Neural crest cell (in vitro differentiated cells): ENCODE measurements at places on chromosomes 3 and 15.

DNA sequence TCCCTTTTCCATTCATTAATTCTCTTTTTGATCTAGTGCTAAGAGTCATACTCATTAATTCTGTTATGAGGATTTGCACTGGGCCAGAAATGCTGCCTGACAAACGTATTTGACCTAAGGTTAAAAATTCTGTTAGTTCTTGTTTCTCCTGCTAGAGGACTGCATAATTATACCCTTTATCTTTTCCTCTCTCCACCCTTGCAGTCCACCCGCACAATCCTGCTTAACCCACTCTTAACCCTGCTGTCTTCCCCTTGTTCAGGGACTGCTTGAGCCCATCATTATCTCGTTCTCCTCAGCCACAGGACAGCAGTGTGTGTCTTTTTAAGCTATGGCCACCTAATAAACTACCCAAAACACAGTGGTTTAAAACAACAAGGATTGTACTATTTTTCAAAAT is 31.1 kb upstream of the DYNC1LI1 start:
- peaks cover 15% of the 10 kb centered on the region for H3K4me1 ChIP-seq
- no peaks in the 10 kb centered on the region for H3K36me3 ChIP-seq
- DNase-seq: no peak
- no peak overlapping the region for H3K4me3 ChIP-seq
- no peak overlapping the region for H3K27ac ChIP-seq

- DNase-seq: no peak
- H3K27me3 ChIP-seq: no peaks in the 10 kb centered on the region
- H3K27ac ChIP-seq: no peak overlapping the region
- H3K4me3 ChIP-seq: no peak overlapping the region
- peaks cover 34% of the 10 kb centered on the region for H3K4me1 ChIP-seq
- peaks cover 22% of the 10 kb centered on the region for H3K36me3 ChIP-seq
Observed at GRCh38 chr3:171168086-171168485, 141.6 kb upstream of the SLC2A2 start.

- no peak overlapping the region for H3K27ac ChIP-seq
- H3K4me3 ChIP-seq: no peak overlapping the region
- H3K36me3 ChIP-seq: no peaks in the 10 kb centered on the region
- DNase-seq: no peak
- peaks cover 6% of the 10 kb centered on the region for H3K27me3 ChIP-seq
Observed at GRCh38 chr3:23115171-23115877, 87.8 kb upstream of the UBE2E2 start.

DNA sequence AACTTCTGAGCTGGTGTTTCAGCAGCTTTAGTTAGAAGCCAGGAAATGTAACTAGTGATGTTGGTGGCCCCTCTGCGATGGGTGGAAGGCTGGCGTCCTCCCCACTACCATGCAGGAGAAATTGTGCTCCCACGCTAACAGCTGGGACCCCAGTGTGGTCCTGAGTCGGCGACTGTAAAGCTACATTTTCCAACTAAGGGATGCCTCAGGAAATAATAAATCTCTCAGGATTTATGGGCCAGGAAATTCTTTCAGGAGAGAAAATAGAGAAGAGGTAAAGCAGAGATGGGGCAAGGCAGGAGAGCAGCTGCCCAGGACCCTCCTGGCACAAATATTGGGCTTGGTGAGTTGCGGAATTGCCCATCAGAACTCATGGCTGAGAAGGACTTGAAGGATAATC is 186.9 kb downstream of the OPA1 start:
- no peak overlapping the region for H3K4me3 ChIP-seq
- peaks cover 79% of the 10 kb centered on the region for H3K4me1 ChIP-seq
- DNase-seq: no peak
- H3K36me3 ChIP-seq: no peaks in the 10 kb centered on the region
- peaks cover 99% of the 10 kb centered on the region for H3K27me3 ChIP-seq
- H3K27ac ChIP-seq: no peak overlapping the region

DNA sequence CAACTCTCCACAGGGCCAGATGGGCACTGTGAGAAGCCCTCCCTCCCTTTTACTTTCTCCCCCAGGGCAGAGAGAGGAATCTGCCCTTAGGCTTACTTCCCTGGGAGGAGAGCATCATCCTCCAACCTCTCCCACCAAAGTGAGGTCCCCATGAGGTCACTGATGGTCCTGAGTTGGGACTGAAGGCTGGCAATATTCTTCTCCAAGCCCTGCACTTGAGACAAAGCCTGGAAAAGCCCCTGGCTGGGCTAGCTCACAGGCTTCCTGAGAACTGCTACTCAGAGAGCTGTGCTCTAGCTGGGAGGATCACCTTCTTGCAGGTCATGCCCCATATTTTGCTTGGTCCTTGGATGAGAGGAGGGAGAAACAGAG is 110.0 kb upstream of the MEF2A start:
- no peaks in the 10 kb centered on the region for H3K27me3 ChIP-seq
- H3K27ac ChIP-seq: no peak overlapping the region
- H3K36me3 ChIP-seq: no peaks in the 10 kb centered on the region
- H3K4me1 ChIP-seq: peaks cover 4% of the 10 kb centered on the region

- no peak overlapping the region for H3K4me3 ChIP-seq
- peaks cover 35% of the 10 kb centered on the region for H3K4me1 ChIP-seq
- DNase-seq: no peak
Observed at GRCh38 chr15:63463036-63463435, 41.4 kb upstream of the USP3 start.

DNA sequence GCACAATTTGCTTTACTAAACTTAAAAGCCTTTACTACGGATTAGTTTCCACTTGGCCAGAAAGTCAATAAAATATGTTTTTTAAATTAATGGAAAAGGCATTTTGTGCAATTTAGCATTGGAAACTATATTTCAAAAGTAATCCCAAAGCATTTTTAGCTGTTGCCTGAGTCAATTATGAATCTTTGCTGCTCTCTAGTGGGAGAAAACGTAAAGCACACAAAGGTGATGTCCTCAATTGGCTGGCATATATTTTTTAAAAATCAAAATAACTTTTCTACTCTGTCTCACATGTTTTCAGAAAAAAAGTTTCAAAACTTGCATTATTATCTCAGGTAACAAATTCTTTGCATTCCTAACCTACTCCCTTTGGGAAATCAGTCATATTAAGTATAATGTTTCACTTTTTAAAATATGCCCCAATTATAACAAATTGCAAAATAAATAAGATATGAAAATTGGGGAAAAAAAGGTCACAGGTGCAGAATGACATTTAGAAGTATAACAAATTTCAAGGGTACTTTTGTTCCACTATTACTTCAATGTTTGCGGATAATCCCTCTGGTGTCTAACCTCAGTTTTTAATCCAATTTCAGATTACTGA is 47.2 kb upstream of the TEX55 start:
- DNase-seq: peak; percentile 33
- no peak overlapping the region for H3K27ac ChIP-seq
- no peaks in the 10 kb centered on the region for H3K36me3 ChIP-seq
- no peak overlapping the region for H3K4me3 ChIP-seq
- no peaks in the 10 kb centered on the region for H3K4me1 ChIP-seq

DNA sequence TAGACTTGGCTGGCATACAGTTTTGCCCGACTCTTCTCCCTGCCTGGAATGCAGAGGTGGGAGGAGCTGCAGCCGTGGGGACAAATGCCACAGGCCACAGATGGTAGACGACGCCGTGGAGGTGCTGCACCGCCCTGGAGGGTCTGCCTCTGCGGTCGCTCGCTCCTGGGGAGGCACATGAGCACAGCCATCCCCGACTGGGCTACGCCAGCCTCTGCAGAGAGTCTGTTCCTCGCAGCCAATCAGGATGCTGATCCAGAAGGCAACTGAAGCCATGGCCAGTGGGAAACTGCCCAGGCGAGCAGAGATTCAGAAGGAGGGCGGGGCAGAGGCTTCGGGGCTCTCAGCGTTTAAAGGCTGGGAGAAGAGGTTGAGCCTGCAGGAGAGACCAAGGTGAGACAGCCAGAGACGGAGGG is 11.9 kb upstream of the LRRC15 start:
- H3K27me3 ChIP-seq: peaks cover 3% of the 10 kb centered on the region
- DNase-seq: no peak
- H3K4me1 ChIP-seq: peaks cover 21% of the 10 kb centered on the region
- no peaks in the 10 kb centered on the region for H3K36me3 ChIP-seq
- no peak overlapping the region for H3K27ac ChIP-seq
- H3K4me3 ChIP-seq: no peak overlapping the region

- H3K4me3 ChIP-seq: no peak overlapping the region
- no peak overlapping the region for H3K27ac ChIP-seq
- no peaks in the 10 kb centered on the region for H3K4me1 ChIP-seq
- H3K27me3 ChIP-seq: no peaks in the 10 kb centered on the region
- DNase-seq: no peak
Observed at GRCh38 chr3:48970586-48970985, 19.5 kb upstream of the P4HTM start.

GRCh38 chr3:27590437-27591298 is 106.5 kb upstream of the SLC4A7 start:
- no peaks in the 10 kb centered on the region for H3K27me3 ChIP-seq
- peak overlapping the region; percentile 84 for H3K27ac ChIP-seq

DNA sequence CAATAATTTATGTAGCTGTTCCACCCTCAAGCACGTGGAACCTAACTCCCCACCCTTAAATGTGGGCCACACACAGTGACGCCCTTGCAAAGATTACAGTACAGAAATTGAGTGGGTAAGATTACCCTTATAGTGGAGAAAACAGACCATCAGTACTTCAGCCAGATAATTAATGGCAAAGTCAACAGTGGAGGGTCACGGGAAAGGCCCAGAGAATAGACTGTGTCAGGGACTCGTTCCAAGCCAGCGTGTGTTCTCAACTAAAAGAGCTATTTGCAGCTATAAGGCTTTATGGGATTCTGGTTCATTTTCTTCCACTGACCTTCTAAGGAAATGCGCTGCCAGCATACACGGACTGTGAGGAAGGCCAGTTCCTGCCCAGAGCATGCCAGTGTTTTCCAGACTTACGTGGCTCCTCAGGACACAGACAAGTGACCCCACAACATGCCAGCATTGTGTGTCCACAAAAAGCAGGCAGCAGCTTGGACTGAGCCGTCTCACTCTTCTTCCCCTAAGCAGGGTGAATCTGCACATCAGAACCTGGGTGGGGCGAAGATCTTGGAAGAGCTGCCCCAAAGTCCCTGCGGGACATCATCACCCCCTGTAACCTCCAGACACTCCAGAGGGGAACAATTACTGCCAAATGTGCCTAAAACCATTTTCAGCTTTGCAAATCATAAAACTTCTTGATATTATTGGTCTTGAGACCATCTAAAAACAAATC is 428.5 kb downstream of the OCA2 start:
- no peaks in the 10 kb centered on the region for H3K36me3 ChIP-seq
- H3K27me3 ChIP-seq: no peaks in the 10 kb centered on the region
- no peak overlapping the region for H3K27ac ChIP-seq
- no peak overlapping the region for H3K4me3 ChIP-seq
- no peak for DNase-seq

DNA sequence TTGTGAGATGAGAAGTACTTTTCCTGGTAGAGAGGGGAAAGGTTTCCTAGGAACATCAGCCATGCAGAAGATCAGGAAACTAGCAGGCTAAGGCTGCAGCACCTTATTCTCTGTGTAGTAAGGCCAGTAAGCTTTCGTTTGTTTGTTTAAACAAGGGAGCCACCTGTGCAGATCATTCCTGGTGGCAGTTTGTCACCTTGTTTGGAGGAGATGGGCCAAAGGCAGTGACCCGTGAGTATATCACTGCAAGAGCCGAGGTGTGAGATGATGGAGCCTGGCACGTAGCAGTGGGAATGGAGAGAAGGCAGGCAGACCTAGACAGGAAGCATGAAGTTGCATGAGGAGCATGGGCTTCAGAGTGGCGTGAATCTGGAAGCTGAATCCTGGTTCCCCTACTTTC is 19.6 kb downstream of the ATG7 start:
- no peak overlapping the region for H3K27ac ChIP-seq
- no peaks in the 10 kb centered on the region for H3K27me3 ChIP-seq
- no peak for DNase-seq
- H3K4me3 ChIP-seq: no peak overlapping the region
- no peaks in the 10 kb centered on the region for H3K4me1 ChIP-seq

DNA sequence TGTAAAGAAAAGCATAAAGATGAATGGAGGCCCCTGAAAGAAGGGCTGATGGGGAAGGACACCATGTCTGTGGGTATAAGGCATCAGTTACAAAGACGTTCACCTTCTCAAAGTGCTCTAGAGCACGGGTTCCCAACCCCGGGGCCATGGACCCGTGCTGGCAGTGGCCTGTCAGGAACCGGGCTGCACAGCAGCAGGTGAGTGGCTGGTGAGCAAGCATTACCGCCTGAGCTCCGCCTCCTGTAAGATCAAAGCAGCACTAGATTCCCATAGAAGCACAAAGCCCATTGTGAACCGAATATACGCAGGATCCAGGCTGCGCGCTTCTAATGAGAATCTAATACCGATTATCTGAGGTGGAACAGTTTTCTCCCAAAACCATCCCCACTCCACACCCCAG is 25.7 kb downstream of the MYO1E start:
- no peak for DNase-seq
- H3K4me3 ChIP-seq: no peak overlapping the region
- peaks cover 3% of the 10 kb centered on the region for H3K36me3 ChIP-seq
- H3K27ac ChIP-seq: no peak overlapping the region
- H3K27me3 ChIP-seq: no peaks in the 10 kb centered on the region

- no peak overlapping the region for H3K4me3 ChIP-seq
- peaks cover 3% of the 10 kb centered on the region for H3K36me3 ChIP-seq
- no peak overlapping the region for H3K27ac ChIP-seq
- peaks cover 39% of the 10 kb centered on the region for H3K4me1 ChIP-seq
- DNase-seq: no peak
- H3K27me3 ChIP-seq: no peaks in the 10 kb centered on the region
Observed at GRCh38 chr3:120683213-120683612, 1.2 kb upstream of the HGD start.

- H3K27ac ChIP-seq: no peak overlapping the region
- H3K4me3 ChIP-seq: peak overlapping the region; percentile 97
- H3K27me3 ChIP-seq: no peaks in the 10 kb centered on the region
- H3K36me3 ChIP-seq: no peaks in the 10 kb centered on the region
- DNase-seq: no peak
- peaks cover 27% of the 10 kb centered on the region for H3K4me1 ChIP-seq
Observed at GRCh38 chr15:65182538-65182937, 2.6 kb downstream of the CLPX start.

- H3K27me3 ChIP-seq: peaks cover 57% of the 10 kb centered on the region
- peaks cover 30% of the 10 kb centered on the region for H3K4me1 ChIP-seq
- H3K4me3 ChIP-seq: peak overlapping the region; percentile 92
- peak; percentile 54 for DNase-seq
- no peak overlapping the region for H3K27ac ChIP-seq
Observed at GRCh38 chr3:124584552-124585391, 145.5 kb upstream of the UMPS start.
